ENCODE measurements at places on chromosomes 4 and X. TPM values are rescaled to one million over a fixed set of nuclear protein-coding genes. Genes with fewer than 3 reads are reported as not detected.

Gene CTAG2
- total RNA-seq = not detected

Gene DDX53
- total RNA-seq = not detected

Gene PPAT
- 7.7 TPM for total RNA-seq

Gene TTC29
- 3.9 TPM for total RNA-seq

Gene GRID2
- not detected for total RNA-seq

Gene ZNF732
- total RNA-seq = 1.1 TPM

Gene WNK3
- total RNA-seq = 1.1 TPM

Gene SMIM31
- not detected for total RNA-seq

Gene GSPT2
- 7.2 TPM for total RNA-seq

Gene RIBC1
- total RNA-seq = 2.3 TPM

Gene ADH1C
- total RNA-seq = not detected

Gene ACE2
- not detected for total RNA-seq

Gene RBMXL3
- total RNA-seq = not detected

Gene CNGA1
- not detected for total RNA-seq

Gene MTTP
- total RNA-seq = not detected

Gene FAM149A
- total RNA-seq = 1.2 TPM

Gene KCTD8
- 0.35 TPM for total RNA-seq

Gene DRD5
- total RNA-seq = not detected

Gene SEL1L3
- 122 TPM for total RNA-seq

Gene ITGB1BP2
- total RNA-seq = 2.1 TPM

Gene CCDC110
- 0.41 TPM for total RNA-seq

Gene PIR
- total RNA-seq = 66.4 TPM

Gene F8A3
- 9.0 TPM for total RNA-seq

Gene LEF1
- total RNA-seq = 0.58 TPM

Gene GAGE1
- not detected for total RNA-seq

Gene PSAPL1
- total RNA-seq = not detected

Gene MAP3K15
- total RNA-seq = not detected

Gene JADE3
- 9.9 TPM for total RNA-seq

Gene SYTL5
- total RNA-seq = not detected

Gene PLK4
- 9.1 TPM for total RNA-seq

Gene MCF2
- not detected for total RNA-seq

Gene H2BW2
- total RNA-seq = not detected

Gene RPS6KA6
- 0.34 TPM for total RNA-seq

Gene MTMR8
- total RNA-seq = 0.82 TPM

Gene HTN3
- not detected for total RNA-seq

Gene F11
- total RNA-seq = not detected

Gene ESX1
- not detected for total RNA-seq

Gene CLDN22
- total RNA-seq = not detected

Gene CYLC1
- total RNA-seq = not detected

Gene NDNF
- total RNA-seq = not detected

Gene ERVMER34-1
- 0.23 TPM for total RNA-seq

Gene PDGFRA
- total RNA-seq = 3.2 TPM

Gene CXCL1
- total RNA-seq = 404 TPM

Gene OPHN1
- total RNA-seq = 2.9 TPM

Gene RHOXF2
- not detected for total RNA-seq

Gene IBSP
- not detected for total RNA-seq

Gene UGT2B17
- total RNA-seq = not detected

Gene BRS3
- not detected for total RNA-seq

Gene CAPN6
- total RNA-seq = not detected

Gene RHOH
- total RNA-seq = 0.82 TPM

Gene SLC10A4
- not detected for total RNA-seq

Gene ATG4A
- total RNA-seq = 42.5 TPM

Gene FRYL
- 51.8 TPM for total RNA-seq

Gene TRPC3
- not detected for total RNA-seq

Gene POF1B
- not detected for total RNA-seq

Gene SH2D1A
- total RNA-seq = not detected
